ENCODE measurements at places on chromosomes 2 and 18.

GRCh38 chr2:65762068-65762467 lies 329.7 kb upstream of the SPRED2 start:
- DNase-seq: no peak

- no peak for DNase-seq
Measured at GRCh38 chr2:114274957-114275356, 167.5 kb upstream of the DPP10 start.

- no peak for DNase-seq
Measured at GRCh38 chr2:46798998-46799698, 116.5 kb downstream of the MCFD2 start.

- DNase-seq: no peak
Measured at GRCh38 chr2:46230677-46231425, 66.4 kb upstream of the EPAS1 start.

DNA sequence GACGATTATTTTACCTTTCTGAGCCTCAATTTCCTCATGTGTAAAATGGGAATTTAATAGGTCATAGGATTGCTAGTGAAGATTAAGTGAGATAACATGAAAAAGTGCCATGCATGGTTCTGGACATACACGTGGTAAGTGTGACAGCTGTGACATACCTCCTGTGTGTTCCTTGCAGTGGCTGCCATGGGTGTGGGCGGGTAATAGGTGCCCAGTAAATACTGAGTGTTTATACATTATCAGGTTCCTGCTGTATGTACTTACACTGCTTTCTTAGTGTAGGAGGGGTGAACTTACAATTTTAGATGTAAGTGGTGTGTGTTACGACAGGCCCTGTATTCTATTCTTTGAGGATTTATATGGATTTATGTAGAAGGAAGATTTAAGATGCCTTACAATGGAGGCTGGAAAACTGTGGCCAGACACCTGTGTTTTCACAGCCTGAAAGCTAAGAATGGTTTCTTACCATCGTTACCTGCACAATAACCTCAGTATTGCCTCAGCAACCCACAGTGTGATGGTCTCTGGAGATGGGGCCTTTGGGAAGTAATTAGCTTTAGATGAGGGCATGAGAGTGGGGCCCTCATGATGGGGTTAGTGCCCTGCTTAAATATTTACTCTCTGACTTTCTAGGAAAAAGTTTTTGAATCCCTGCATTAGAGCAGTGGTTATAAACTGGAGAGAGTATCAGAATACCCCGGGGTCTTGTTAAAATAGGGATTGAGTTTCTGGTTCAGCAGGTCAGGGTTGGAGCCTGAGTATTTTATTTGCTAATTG lies 78.1 kb downstream of the ASAP2 start:
- no peak for DNase-seq

DNA sequence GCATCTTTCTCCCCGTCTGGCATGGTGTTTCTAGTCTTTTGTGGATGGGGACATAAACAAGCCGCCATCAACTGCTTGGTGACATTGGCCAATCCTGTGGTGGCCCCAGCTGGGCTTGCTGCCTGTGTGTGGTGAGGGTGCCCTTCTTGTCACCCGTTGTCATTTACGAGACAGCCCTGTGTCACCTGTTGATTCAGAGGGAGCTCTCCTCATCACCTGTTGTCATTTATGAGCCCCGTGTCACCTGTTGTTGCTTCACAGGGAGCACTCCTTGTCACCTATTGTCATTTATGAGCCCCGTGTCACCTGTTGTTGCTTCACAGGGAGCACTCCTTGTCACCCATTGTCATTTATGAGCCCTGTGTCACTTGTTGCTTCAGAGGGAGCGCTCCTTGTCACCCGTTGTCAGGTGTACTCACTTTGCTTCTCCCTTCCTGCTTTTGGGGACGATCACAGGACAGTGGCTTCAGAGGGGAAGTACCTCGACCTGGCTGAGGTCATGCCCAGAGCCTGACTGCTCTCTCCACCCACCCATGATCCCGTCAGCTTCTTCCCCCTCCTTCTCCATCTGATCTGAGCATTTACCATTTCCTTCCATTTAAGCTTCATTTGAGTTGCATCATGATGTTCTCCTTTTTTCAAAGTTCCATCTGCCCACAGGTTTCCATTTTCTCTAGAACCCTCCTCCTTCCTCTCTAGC lies 29.1 kb downstream of the HPCAL1 start:
- DNase-seq: peak; percentile 64

DNA sequence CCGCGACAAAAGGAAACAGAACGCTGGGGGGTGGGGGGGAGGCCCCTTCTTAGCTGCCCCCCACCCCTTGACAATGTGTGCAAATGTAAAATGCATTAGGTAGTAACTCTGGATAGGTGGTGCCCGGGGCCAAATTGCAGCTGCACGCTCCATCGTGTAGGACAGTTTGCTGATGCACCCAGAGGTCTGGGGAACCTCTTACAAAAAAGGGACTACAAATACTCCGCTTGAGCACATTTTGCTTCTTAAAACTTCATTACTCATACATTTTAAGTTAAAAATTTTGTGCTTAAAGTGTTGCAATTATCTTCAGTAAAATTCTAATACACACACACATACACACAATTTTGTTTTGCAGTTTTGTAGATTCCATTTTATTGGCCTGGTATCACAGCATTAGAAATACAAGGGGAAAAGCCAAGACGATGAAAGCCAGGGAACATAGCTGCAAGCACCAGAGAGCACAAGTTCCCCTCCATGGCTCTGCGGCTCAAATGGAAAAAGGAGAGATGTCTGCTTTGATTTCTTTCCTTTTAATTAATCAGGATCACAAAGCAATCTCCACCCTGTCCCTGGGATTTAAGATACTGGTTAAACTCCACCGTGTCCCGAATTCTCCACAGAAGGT lies 582.1 kb downstream of the ZEB2 start:
- DNase-seq: no peak

- no peak for DNase-seq
Measured at GRCh38 chr2:8709611-8710010, 27.8 kb downstream of the ID2 start.

DNA sequence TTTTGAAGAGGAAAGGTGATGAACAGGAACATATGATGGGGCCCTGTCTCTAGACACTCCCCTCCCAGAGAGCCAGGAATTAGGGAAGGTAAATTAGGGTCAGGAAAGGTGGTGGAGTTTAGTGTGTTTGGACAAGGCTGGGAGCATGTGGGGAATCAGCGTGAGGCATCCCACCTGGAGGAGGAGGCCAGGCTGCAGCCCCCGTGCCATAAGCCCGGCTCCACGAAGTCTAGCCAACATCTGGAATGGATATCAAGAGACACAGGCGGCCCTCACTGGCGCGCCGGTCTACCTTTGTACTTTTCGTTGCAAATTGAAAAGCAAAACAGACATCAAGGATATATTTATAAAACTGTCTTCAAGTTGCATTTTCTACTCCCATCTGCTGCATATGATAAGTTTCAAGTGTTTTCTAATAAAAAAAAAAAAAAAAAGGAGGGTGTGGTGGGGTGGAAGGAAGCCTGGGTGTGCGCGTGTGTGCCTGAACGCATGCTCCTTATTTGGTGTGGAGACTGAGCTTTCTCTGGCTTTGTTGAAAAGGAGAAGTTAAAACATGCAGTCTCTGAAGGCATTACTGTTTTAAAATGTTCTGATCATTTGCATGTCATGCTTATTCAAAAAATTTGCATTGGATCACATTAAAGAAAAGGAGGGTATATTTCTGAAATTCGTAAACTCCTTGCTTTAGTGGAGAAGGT lies 546.7 kb upstream of the ID2 start:
- no peak for DNase-seq

- no peak for DNase-seq
Measured at GRCh38 chr2:134008837-134009236, 245.0 kb upstream of the MGAT5 start.

DNA sequence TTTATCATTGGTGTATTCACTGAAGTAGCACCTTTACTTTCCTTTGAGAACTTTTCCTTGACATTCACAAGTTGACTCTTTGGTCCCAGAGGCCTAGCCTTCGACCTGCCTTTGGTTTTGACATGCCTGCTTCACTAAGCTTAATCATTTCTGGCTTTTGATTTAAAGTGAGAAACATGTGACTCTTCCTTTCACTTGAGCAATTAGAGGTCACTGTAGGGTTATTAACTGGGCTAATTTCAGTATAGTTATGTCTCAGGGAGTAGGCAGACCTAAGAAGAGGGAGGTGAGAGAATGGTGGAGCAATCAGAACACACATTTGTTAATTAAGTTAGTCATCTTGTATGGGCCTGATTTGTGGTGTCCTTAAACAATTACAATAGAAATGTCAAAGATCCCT lies 1040.7 kb upstream of the SLC39A10 start:
- no peak for DNase-seq

DNA sequence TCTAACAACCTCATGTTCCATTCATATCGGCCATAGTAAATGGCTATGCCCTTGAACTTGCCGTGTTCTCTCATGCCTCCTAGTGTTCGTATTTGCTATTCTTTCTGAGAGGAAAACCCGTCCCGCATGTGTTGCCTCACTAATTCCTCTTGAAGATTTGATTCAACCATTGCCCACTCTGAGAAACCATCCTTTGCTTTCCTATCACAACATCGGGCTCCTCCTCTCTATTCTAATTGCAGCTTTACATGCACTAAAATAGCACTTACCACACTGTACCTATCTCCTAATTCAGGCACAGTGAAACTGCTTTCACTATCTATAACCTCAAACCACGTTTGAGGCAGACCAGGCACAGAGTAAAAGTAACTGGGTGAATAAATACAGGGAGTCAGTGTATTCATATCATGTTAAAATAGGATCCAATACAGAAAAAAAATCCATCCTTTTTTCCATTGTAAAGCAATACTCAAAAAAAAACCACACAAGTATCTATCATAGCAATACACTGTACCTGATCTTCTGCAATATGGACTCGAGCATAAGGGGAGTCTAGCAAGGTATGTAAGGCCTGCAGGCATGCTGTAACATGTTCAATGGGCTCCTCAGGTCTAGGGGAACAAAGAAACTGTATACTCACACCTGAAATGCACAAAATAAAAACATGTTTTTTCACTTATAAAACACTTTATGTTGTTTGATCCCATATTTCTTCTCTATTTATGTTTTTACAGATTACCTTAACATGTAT lies 39.0 kb upstream of the STRN start:
- peak; percentile 27 for DNase-seq

- no peak for DNase-seq
Measured at GRCh38 chr2:179711375-179711774, 150.0 kb downstream of the ZNF385B start.

GRCh38 chr2:69221960-69222751 lies 164.9 kb downstream of the GFPT1 start:
- no peak for DNase-seq

- no peak for DNase-seq
Measured at GRCh38 chr2:70753902-70754301, 14.1 kb downstream of the ADD2 start.

DNA sequence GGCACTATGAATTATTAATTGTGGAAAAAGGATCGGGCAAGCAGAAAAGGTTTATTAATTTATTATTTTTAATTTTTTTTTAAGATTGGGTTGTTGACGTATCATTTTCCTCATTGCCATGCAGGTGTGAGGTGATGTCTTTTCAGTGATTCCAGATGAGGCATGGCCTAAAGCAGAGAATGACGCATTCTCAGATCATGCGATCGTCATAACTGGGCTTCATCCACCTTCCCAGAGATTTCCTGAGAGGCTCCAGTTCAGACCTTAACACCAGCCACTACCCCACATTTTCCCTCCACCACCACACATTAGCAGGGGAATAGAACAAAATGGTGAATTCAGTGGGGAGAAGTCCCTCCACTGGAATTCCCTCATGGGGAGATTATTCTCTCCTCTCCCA lies 518.4 kb upstream of the SPHKAP start:
- DNase-seq: no peak

GRCh38 chr2:196891136-196891535 lies 35.4 kb downstream of the PGAP1 start:
- DNase-seq: no peak

DNA sequence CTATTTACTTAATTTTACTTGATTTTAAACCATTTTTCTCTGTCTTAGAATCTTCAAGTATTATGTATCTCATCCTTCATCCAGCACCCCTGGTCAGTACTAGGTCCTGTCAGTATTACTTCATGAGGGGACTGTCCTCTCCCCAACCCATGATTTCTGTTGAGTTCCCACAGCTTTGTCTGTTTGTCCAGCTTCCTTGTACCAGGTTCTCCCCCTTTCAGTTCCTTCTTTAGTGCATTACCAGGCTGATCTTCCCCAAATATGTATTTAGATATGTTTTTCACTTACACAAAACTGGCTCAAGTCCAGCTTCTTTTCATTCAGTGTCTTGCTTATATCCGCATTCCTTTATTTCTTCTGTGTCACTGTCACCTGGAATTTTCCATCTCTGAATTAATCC lies 13.8 kb upstream of the TTC27 start:
- no peak for DNase-seq

DNA sequence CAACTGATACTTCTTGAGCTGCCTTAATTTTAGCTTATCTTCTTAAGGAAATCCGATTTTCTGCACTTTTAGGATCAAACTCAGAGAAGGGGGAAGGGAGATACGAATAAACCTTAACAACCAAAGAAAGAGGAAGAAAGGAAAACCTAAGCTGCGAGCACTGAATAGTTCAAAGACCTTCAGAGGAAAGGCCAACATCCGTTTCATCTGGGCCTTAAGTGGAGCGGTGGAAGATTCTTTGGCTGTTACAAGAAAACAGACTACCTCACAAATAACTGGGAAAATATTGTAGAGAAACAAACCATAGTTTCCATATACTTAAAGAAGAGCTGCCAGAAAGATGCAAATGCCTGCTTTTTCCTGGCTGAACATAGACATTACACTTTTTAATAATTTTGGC lies 43.6 kb downstream of the VIT start:
- DNase-seq: no peak

GRCh38 chr2:236306825-236307540 lies 42.8 kb upstream of the ASB18 start:
- DNase-seq: no peak
